NCI-H524 (cell line): ENCODE measurements at places on chromosomes 4 and X.

- no peak for DNase-seq
Measured at GRCh38 chrX:42783451-42783850, 5.5 kb upstream of the PPP1R2C start.

DNA sequence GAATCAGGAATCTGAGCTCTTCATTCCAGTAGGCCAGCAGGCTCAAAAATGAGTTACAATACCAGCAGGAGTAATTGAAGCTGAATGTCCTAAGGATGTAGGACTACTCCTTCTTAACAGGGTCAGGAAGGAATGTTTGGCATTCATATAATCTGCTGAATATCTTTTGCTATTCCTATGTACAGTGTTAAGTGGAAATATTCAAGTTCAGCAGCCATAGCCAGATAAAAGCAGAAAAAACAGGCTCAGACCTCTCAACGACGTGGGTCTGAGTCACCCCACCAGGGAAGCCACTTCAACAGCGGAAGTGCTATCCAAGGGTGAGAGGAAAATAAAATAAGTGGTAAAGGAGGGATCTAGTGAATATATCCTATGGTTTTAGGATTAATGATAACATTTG is 577.0 kb downstream of the SPOCK3 start:
- DNase-seq: no peak

- DNase-seq: no peak
Measured at GRCh38 chr4:88244816-88245579, 39.4 kb downstream of the PPM1K start.

GRCh38 chr4:123870216-123870876 is 473.8 kb downstream of the SPRY1 start:
- DNase-seq: no peak

GRCh38 chr4:57498251-57498650 is 388.1 kb upstream of the IGFBP7 start:
- no peak for DNase-seq

DNA sequence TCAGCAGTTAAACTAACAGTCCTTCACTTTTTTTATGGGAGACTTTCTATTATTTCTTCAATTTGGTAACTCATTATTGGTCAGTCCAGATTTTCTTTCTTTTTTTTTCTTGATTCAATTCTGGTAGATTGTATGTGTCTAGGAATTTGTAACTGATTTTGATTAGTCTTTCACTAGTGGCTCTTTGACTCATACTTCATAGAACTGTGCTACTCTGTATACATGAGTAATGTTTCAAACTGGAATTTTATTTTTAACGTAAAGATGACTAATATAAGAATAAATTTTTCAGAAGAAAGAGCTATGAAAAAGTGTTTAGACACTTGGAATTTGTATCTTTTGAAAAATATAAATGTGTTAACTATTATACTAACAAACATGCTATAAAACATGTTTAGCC is 813.0 kb downstream of the TRAM1L1 start:
- DNase-seq: no peak

- DNase-seq: no peak
Measured at GRCh38 chr4:179692222-179692621, 2250.0 kb upstream of the AGA start.

GRCh38 chrX:101407167-101407747 is 468 bp downstream of the GLA start:
- no peak for DNase-seq

DNA sequence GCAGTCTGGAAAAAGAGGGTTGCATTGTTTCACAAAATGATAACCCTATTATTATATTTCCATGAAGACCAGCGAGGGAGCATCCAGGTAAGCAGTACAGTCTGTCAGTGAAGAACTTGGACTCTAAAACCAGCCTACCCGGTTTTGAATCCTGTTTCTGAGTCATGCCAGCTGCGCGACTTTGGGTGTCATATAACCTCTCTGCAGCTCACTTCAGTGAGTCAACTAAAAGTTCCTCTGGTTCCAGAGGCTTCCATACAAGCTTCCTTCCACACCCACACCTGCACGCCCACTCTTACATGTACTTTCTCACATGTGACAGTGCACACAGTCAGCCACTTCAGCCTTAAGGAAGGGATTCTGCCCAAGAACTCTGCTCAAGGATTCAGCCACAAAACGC is 49.8 kb upstream of the PRPS2 start:
- no peak for DNase-seq

DNA sequence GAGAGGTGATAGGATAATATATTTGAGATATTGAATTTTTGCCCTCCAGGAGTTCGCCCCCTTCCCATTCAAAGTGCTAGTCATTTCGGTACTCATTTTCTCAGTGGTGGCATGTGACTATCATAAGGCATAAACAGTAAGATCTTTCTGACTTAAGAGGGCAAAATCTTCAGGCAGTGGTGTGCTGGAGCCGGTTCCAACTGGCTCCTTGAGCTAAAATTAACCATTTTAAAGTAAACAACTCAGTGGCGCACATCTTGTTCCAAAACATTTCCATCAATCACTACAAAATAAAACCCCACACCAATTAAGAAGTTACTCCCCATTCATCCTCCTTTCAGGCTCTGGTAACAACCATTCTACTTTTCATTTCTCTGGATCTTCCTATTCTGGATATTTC is 43.3 kb downstream of the LUZP4 start:
- DNase-seq: no peak

DNA sequence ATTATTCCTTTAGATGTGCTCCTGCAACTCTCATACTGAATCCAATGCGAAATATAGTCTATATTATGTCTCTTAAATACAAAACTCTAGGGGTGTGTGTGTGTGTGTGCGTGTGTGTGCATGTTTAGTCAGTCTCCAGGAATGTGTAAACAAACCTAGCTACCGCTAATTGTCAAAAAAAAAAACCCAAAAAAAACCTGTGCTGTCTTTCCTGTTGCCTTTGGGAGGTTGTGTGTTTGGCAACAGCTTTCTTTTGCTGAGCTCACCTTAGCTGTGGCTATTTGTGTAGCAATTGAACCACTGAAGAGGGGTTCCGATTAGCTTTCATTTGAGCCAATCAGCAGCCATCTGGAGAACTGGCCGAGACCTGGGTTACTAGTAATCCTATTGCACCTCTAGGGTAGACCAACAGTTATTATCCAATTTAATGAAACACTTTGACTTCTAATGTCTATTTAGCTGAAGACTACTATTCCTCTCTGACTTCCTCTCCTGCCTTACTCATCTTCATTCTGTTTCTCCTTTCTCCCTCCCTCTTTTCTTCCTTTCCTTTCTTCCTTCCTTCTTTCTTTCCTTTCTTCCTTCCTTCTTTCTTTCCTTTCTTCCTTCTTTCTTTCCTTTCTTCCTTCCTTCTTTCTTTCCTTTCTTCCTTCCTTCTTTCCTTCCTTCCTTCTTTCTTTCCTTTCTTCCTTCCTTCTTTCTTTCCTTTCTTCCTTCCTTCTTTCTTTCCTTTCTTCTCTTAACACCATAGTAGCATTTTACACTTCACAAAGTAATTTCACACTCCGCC is 471.1 kb downstream of the GBA3 start:
- DNase-seq: no peak

DNA sequence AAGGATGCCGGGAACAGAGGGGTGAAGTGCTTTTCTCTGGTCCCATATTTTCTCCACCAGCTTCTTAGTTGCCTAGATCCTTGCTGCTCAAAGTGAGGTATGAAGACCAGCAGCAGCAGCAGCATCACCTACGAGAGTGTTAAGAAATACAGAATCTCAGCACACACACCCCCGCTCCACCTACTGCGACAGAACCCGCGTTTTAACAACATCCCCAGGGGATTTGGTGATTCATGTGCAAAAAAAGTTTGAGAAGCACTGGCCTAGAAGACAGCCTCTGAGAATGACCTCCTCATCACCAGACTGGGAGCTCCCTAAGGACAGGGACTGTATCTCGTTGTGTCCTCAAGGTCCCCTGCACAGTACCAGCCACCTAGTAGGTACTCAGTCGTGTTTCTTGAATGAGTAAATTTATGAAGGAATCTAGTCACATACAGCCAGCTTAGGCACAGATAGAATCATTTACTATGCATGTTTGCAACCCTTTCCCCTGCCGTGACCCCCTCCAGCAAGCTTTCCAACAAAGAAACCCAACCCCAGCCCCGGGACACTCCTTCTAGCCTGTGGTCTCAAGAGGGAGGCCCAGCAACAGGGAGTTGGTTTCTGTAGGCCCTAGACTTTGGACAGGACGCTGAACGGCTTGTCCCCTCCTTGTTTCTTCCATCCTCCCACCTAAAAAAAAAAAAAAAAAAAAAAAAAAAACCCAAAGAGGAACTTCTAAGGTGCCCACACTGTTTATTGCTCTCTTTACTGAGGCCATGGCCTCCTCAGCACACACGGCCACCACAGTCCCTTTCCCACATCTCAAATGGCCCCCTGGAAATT is 21.5 kb downstream of the RTL5 start:
- no peak for DNase-seq

DNA sequence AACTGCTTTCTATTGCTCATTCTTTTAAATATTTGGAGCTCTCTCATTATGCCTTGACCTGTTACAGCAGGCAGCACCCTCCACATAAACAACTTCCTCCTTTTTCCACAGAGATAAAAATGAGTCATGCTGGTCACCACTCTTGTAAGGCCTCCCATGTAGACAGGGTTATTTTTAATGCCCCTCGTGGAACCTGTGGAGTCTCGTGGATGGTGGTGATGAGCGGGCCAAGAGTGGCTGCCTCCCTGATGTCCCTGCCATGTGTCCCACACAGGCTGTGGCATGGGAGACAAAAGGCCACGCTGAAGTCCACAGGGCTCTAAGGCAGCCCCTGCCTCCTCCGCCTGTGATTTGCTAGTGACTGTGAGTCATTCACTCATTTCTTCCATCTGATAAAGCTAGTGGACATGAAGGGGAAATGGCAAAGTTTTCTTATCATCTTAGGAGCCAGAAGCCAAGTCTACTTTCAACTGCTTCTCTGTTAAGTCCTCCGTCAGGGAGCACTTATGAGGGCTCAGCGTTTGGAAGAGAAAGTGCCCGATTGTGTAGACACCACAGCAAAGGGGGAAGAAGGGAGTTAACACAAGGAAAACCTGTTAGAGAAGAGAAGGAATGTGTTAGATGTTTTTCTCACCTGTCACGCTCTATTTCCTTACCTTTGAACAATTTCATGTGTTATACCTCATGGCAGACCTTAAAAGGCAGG is 121.6 kb upstream of the FAT1 start:
- no peak for DNase-seq

DNA sequence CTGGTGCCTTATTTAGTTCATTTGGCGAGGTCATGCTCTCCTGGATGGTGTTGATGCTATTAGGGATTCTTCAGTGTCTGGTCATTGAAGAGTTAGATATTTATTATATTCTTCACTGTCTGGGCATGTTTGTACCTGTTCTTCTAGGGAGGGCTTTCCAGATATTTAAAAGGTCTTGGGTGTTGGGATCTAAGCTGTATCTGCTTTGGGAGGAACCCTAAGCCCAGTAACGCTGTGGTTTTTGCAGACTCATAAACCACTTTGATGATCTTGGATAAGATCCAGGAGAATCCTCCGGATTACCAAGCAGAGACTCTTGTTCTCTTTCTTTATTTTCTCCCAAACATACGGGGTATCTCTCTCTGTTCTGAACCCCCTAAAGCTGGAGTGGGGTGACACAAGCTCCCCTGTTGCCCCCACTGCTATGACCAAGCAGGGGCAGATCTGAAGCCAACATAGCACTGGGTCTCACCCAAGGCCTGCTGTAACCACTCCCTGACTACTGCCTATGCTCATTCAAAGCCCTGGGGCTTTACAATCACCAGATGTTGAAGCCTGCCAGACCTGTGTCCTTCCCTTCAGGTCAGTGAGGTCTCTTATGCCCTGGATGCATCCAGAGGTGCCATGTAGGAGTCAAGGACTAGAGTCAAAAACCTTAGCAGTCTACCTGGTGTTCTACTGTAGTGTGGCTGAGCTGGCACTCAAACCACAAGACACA is 187.6 kb downstream of the GUCY2F start:
- no peak for DNase-seq

DNA sequence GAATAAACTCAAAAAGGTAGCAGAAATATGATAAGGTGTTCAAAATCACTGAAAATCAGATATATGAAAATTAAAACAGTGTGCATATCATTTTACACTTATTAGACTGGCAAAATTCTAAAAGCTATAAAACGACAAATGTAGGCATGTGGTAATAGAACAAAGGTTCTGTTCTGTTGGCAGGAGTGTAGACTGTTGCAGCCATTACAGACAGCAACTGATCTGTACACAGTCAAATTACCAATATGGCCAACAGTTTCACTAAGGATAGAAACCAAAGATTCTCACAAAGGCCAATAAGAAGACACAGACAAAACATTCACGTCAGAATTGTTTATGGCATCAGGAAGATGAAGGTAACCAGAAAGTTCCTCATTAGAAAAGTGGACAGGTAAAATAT is 112.8 kb upstream of the PLS3 start:
- DNase-seq: no peak

GRCh38 chr4:127606823-127607222 is 25.9 kb upstream of the INTU start:
- no peak for DNase-seq

GRCh38 chr4:87965501-87965975 is 10.0 kb upstream of the SPP1 start:
- DNase-seq: no peak

- no peak for DNase-seq
Measured at GRCh38 chrX:153214934-153215333, 35.9 kb downstream of the MAGEA1 start.

DNA sequence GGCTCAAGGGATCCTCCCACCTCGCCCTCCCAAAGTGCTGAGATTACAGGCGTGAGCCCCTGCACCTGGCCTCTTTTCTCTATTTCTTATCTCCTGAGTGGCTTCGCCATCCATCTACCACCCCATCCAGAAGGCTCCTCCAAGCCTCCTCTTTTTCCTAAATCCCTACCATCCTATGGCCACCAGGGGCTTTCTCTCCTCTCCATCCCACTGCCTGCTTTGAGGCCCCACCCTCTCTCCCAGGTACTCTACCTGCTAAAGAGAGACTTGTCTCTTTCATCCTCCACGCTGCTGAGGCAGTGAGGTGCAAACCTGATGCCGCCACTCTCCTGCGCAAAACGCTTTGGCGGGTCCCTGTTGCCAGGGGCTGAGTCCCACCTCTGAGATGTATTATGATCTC is 7.0 kb downstream of the RS1 start:
- no peak for DNase-seq

- DNase-seq: no peak
Measured at GRCh38 chrX:24398766-24399165, 38.3 kb downstream of the SUPT20HL1 start.

DNA sequence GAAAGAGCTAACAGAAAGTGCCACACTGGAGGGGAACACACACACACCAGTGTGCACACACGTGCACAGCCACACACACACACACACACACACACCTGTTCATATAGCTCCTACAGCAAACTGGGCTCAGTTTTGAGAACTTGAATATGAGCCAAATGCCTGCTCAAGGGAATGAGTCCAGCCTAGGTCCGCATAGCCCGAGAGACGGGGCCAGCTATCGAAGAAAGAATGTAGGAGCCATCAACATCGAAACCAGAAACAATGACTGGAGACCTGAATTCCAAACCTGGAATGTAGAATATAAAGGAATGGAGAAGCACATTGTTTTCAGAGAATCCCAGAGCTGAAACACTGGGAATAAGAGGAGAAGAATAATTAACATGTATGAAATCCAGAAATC is 37.6 kb upstream of the ERVMER34-1 start:
- DNase-seq: no peak
